ENCODE measurements at places on chromosomes 7 and 10.

DNA sequence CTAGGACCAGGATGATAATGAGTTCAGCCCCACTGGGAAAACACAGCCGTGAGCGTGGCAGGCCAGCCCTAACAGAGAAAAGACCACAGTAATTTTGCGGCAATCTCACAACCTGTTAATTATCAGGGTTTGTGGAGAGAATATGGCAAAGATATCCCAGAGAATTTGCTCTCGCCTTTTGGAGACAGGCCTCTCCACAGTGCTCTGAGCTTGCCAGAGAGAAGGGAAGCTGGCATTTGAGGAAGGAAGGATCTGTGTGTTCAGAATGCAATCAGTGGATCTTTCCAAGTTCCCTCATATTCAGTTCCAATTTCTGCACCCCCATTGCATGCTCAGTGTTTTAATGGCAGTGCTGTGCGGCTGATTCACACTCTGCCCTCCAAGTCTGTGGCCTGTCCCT, 60.2 kb downstream of the PLPP4 start:
- DNase-seq: no peak

DNA sequence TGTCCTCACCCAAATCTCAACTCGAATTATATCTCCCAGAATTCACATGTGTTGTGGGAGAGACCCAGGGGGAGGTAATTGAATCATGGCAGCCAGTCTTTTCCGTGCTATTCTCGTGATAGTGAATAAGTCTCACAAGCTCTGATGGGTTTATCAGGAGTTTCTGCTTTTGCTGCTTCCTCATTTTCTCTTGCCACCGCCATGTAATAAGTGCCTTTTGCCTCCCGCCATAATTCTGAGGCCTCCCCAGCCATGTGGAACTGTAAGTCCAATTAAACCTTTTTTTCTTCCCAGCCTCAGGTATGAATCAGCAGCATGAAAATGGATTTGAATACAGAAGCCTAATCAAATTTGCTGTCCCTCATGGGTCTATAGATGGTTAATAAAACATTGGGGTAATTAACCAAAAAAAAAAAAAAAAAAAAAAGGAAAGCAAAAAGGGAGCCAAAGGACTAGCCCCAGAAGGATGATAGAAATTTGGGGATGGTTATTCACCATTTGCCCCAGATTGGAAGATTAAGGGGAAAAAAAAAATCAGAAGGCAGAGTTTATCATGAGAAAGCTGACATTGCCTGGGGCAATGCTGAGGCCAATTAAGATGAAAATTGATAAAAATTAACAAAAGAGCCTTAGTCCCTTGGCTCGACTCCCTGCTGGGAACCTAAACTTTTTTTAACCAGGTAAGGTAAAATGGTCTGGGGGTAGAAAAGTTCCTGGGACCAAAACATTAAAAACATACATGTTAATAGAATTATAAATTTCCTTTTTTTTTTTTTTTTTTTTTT, 27.6 kb downstream of the AVL9 start:
- DNase-seq: no peak

DNA sequence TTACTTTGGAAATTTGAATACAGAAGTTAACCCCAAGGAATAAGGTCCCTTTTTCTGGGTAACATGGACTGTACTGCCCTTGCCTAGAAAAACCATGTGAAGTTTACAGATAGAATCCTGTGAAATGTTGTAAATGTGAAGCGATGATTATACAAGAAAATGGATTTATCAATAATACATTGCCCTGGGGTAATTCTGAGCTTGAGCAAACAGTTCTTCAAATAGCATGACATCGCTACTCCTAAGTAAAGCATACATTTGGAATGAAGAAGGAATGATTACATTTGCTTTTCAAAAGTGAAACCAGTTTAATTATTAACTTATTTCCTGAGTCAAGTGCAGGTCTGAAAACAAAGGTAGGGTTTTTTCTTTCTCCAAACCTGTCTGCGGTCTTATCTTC, 43.3 kb upstream of the FZD8 start:
- DNase-seq: no peak

DNA sequence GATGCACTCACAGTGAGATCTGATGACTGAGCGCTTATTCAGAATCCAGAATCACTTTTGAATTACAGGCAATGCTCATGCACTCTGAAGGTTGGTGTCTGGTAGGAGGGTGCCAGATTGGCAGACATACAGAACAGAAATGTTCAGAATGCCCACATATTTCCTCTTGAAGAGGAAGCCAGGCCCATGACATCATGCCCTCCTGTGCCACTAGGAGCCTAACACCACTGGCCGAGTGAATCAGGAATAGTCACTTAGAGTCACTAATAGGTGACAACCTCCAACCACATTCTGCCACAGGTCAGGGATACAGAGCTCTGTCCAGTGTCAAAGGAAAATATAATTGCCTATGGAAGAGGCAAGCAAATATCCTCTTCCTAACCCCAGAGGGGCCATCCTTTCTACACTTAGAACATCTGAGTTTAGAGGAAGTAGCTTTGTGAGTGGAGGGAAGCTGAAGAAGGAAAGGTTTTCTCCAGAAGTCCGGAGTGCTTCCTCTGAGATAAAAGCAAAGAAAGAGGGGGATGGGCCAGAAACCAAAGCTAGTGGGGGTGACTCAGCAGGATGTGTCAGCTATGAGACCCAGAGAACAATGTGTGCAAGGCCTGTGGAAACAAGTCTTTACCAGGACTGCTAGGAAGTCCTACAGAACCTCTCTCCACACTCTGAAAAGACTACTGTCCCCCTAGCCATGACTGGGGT, 838.8 kb downstream of the GRID1 start:
- DNase-seq: no peak

GRCh38 chr7:65325793-65326432, 47.7 kb upstream of the ZNF92 start:
- DNase-seq: no peak

DNA sequence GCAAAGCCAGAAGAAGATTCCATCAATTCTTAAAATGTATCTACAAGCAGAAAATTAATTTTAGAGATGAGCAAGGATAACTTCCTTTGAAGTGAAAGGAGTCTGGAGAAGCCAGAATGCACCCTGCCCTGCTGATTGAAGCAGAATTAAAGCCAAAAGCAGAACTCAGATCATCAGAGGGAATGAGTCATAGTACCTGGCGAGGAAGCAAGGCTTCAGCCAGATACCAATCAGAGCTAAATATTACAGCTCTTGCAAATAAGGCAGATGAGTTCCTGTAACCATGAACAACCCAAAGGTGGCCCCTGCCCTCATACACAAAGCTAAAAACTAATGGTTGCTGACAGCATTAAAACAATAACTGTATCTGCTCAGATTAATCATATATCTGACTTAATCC, 10.4 kb downstream of the HTR7 start:
- no peak for DNase-seq
